ENCODE measurements at places on chromosomes 11 and 22.
A peak's percentile ranks its signal among the peaks of the same experiment; 100 is the strongest.

- no peak for DNase-seq
Measured at GRCh38 chr22:42379966-42380537, 52.2 kb downstream of the NFAM1 start.

DNA sequence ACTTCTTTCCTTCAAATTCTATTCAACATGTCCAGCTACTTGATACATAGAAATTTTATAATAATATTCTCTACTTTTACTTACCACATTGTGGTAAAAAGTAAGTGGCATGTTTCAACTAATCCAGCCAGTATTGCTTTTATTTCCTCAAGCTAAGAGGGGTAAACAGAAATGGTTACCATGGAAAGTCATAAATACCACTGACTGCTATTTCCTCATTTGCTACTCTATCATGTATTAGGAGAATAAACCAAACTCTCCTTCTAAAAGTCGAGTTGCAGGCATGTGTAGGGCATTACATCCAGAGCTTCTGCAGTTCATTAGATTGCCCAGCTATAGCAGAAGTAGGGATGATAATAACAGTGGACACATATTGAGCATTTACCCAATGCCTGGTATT, 208.4 kb downstream of the MAML2 start:
- DNase-seq: no peak

- no peak for DNase-seq
Measured at GRCh38 chr11:35494957-35495490, 30.4 kb downstream of the PAMR1 start.

GRCh38 chr11:66150140-66150539, 80.1 kb downstream of the PACS1 start:
- no peak for DNase-seq

- DNase-seq: no peak
Measured at GRCh38 chr11:78690352-78690987, 115.8 kb upstream of the NARS2 start.

- no peak for DNase-seq
Measured at GRCh38 chr22:37362621-37363020, 64.7 kb downstream of the ELFN2 start.

DNA sequence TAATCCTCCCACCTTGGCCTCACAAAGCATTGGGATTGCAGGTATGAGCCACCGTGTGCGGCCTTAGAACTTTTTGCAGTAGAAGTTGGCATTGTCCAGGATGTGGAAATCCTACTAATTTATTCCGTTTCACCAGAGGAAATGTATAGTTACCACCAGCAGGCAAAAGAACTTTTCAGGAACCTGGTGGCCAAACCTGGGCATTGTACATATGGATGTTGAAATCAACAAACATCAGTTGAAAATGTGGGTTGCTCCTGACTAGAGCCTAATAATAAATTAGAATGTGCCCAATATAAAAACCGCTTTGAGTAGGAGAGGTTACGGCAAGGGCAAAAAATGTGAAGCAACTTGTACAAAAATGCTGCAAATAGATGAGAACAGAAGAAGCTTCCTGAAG, 40.7 kb upstream of the XBP1 start:
- DNase-seq: no peak

DNA sequence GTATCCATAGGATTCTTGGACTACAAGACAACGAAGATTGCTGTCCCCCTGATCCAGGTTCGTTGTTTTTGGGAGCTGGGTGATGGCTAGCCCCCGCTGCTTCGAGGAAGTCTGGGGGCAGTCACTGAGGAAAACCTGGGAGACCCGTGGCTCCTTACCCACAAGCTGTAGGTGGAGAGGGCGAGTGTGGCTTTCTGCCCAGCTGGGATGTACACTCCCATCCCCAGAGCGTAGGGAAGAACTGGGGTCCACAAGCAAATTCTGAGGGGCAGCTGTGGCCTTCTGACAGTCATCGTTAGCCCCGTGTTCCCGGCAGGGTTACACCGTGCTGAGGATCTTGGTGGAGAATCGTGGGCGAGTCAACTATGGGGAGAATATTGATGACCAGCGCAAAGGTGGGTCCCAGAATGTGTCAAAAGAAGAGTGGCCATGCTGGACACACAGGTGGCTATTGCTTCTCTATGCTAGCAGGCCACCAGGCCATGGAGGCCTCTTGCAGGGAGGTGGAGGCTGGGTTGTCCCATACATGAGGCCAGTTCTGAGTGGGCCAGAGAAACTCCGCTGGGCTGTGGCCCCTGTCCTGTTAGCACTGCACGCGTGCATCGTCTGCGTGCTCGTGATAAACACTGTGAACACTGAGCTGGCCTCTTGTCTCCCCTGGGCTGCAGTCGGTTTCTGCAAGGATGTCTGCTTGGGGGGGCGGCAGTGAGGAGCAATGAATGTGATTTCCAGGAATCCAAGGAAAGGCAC, 39.8 kb downstream of the GLB1L2 start:
- no peak for DNase-seq

- DNase-seq: no peak
Measured at GRCh38 chr11:38182126-38182866, 1584.3 kb upstream of the RAG2 start.

GRCh38 chr22:44660051-44660830, 41.8 kb upstream of the PRR5 start:
- no peak for DNase-seq

DNA sequence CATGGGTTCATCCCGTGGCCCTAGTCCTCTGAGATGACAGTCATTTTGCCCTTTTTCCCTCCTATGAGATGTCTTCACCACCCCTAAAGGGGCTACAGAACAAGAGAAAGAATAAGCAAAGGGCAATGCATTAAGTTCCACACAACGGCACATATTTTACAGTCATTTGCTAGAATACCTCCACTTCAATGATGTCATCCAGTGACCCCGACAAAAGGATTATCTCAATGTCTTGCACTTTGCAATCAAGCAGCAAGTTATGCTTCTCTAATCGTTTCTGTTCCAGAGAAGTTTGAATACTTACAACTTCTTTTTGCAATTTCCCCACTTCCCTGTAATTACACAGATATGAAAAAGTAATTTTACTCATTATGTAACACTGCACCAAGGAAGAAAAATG, 49.9 kb downstream of the FAM118A start:
- no peak for DNase-seq

- DNase-seq: no peak
Measured at GRCh38 chr11:87076874-87077429, 39.2 kb downstream of the TMEM135 start.

GRCh38 chr22:20175597-20175900, 24.7 kb upstream of the CCDC188 start:
- DNase-seq: no peak

- no peak for DNase-seq
Measured at GRCh38 chr11:10942620-10943019, 84.8 kb upstream of the ZBED5 start.

DNA sequence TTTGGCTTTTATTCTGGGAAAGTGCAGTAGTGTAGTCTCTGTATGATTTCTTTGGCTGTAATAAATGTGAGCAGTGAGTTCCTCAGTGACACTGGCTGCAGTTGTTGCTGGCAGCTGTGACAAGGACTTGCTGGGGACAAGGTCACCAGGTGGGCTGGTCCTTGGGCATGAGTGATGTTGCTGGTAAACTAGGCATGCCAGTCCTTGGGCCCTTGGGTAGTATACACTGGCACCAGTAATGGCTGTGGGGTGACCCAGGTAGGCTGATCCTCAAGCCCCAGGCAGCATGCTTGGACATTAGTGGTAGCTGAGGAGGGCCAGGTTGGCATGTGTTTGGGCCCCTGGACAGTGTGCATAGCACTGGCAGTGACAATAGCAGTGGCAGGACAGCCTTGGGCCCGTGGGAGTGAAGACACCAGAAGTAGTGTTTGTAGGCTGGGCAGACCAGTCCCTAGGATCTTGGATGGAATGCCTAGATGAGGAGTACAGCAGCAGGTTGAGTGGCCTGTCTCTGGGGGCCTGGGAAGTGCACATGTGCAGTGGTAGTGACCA, 164.3 kb downstream of the GUCY1A2 start:
- DNase-seq: no peak

- DNase-seq: no peak
Measured at GRCh38 chr11:113034576-113034975, 73.4 kb downstream of the NCAM1 start.

DNA sequence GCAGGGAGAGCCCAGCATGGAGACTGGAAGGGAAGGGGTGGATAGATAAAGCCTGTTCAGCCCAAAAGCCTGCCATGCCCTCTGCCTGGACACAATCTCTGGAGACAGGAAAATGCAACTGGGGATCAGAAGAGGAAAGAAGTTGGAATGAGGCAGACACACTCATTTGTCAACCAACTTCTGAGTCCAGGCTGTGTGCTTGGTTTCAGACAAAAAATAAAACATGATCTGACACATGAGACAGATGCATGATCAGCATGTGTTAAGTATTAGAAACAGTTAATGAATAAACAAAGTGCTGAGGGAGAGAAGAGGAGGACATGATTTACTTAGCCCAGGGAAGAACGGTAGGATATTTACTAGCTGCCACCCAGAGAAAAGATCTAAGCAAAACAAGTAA, 839 bp downstream of the LRRN4CL start:
- no peak for DNase-seq

- DNase-seq: peak; percentile 60
Measured at GRCh38 chr11:80727315-80727714, 1286.5 kb upstream of the TENM4 start.

DNA sequence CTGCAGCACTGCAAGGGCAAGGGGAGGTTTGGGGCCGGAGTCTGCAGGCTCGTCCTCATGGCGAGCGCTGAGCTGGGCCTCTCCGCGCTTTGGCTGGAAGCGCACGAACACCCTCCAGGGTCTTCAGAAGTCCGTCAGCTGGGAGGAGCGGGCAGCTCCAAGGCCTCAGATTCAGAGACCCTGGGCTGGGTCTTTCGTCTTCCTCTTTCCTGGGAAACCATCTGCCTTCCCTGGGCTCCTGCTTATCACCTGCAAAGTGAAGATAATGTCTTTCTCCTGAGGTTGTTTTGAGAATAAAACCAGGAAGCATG, 525.6 kb downstream of the BRD1 start:
- no peak for DNase-seq

GRCh38 chr22:46362203-46362933, 26.9 kb downstream of the TRMU start:
- no peak for DNase-seq

- DNase-seq: no peak
Measured at GRCh38 chr11:62315431-62315830, 16.6 kb upstream of the SCGB1D4 start.

DNA sequence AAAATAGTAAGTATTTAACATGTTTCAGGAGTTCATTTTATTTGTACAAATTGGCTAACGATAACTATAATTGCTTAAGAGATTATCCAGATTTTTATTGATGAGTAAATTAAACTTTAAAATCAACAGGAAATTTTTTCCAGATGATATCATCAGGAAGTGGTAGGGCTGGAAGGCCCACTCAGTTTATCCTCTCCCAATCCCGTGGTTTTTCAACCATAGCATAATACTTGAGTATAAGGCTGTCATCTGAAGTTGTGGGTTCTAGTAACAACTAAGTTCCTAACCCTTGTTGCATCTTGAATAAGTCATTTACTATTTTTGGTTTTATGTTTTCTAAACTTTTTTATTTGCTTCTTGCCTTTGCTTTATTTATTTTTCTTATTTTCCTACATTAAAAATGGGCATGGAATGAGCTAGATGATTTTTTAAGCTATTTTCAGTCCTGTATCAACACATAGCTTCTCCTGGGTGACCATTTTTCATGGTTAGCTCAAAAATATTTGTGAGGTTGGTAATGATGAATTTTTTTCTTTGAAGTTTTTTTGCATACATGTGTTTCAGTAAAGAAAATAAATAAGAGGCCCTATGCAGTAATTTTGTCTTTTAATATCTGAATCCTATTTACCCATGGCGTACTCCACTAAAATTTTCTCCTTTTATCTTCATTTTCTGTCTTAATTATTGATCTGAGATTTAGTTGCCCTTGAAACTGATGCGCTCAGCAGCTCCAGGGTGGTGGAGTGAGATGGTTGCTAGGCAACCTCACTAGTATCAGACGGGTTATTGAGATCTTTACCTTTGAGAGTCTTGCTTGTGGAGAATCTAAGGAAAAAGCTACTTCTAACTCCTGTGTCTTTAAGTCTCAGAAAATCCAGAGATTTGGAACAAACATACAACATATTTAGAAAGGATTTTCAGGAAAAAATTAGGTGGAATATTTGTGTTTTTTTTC, 452.0 kb upstream of the CCDC179 start:
- DNase-seq: peak; percentile 3

DNA sequence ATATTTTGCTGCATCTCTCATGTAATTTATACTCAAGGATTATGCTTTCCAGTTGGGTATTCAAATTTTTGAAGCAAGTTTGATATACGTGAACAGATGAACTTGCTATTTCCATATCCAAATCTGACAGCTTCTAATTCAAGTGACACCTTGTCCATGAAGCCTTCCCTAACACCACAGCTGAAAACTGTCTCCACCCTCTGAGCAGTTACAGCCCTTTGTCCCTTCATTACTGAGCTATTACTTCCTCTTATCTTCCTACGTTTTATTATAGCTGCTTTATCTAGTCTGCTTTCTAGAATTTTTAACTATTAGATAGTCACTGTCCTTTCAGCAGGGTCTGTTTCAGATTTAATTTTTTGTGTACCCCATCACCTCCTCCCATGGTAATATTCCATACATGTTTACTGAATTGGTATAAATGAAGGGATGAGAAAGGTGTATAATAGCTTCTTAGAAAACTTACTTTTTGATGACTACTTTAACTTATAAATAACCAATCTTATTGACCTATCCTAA, 13.3 kb upstream of the PRSS23 start:
- no peak for DNase-seq

GRCh38 chr11:118398791-118399559, 2.4 kb upstream of the ATP5MG start:
- DNase-seq: no peak

DNA sequence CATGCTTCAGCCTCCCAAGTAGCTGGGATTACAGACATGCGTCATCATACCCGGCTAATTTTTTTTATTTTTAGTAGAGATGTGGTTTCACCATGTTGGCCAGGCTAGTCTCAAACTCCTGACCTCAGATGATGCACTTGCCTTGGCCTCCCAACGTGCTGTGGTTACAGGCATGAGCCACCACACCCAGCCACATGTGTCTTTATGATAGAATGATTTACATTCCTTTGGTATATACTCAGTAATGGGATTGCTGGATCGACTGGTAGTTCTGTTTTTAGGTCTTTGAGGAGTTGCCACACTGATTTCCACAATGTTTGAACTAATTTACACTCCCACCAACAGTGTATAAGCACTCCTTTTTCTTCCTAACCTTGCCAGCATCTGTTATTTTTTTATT, 276.2 kb downstream of the METTL15 start:
- no peak for DNase-seq
